ENCODE measurements at places on chromosomes 5 and 9. TPM values are rescaled to one million over a fixed set of nuclear protein-coding genes. Genes with fewer than 3 reads are reported as not detected.

The INSL6 gene
- total RNA-seq = not detected

The ZNF782 gene
- total RNA-seq = 23.0 TPM

The RLN1 gene
- 1.2 TPM for total RNA-seq

The WHRN gene
- 2.4 TPM for total RNA-seq

The ALG2 gene
- total RNA-seq = 30.2 TPM

The TPRN gene
- total RNA-seq = 9.2 TPM

The DIRAS2 gene
- under 0.01 TPM for total RNA-seq

The ANXA2R gene
- total RNA-seq = 5.4 TPM

The SPINK6 gene
- not detected for total RNA-seq

The NMUR2 gene
- 0.33 TPM for total RNA-seq

The FYB1 gene
- 17.9 TPM for total RNA-seq

The JAKMIP2 gene
- 0.64 TPM for total RNA-seq

The LPAR1 gene
- total RNA-seq = 79.3 TPM

The DYNC2I2 gene
- total RNA-seq = 23.7 TPM

The GRAMD2B gene
- total RNA-seq = 38.1 TPM

The SLCO6A1 gene
- not detected for total RNA-seq

The CCDC192 gene
- total RNA-seq = not detected

The GABRP gene
- 52.4 TPM for total RNA-seq

The CXXC5 gene
- total RNA-seq = 33.9 TPM

The FUT7 gene
- not detected for total RNA-seq

The CDKN2B-AS1 gene
- total RNA-seq = 3.2 TPM

The SETD9 gene
- 17.3 TPM for total RNA-seq

The TSSK1B gene
- total RNA-seq = 0.73 TPM

The FOXI1 gene
- 1.3 TPM for total RNA-seq

The AIF1L gene
- 12.5 TPM for total RNA-seq

The FAM81B gene
- 2.6 TPM for total RNA-seq

The FAM200C gene
- total RNA-seq = 5.6 TPM

The SOX30 gene
- total RNA-seq = 0.16 TPM

The PCDHB15 gene
- 4.2 TPM for total RNA-seq

The MRPS2 gene
- total RNA-seq = 35.4 TPM

The PHF24 gene
- 0.33 TPM for total RNA-seq

The C5orf52 gene
- total RNA-seq = not detected
